Activated naive CD8-positive, alpha-beta T cell treated with anti-CD3 and anti-CD28 coated beads for 36 hours (primary cell): ENCODE measurements at places on chromosomes 5 and 9. TPM values are rescaled to one million over a fixed set of nuclear protein-coding genes. Genes with fewer than 3 reads are reported as not detected.
A peak's percentile ranks its signal among the peaks of the same experiment; 100 is the strongest.

Gene EXD3
- total RNA-seq = 4.2 TPM

Gene NMUR2
- not detected for total RNA-seq

DNA sequence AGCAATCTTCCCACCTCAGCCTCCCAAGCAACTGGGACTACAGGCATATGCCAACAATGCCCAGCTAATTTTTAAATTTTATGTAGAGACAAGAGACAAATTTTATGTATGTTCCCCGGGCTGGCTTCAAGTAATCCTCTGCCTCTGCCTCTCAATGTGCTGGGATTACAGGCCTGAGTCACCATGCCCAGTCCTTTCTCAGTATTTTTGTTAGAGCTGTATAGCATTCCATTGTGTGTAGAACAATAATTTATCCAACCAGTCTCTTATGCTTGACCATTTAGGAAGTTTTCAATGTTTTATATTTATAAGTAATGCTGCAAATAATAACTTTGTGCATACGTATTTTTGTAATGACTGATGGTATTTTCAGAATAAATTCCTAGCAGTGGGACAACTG lies 38.9 kb upstream of the CTXN3 start:
- H3K4me1 ChIP-seq = no peaks in the 10 kb centered on the region
- peaks cover 3% of the 10 kb centered on the region for H3K27me3 ChIP-seq
- no peaks in the 10 kb centered on the region for H3K36me3 ChIP-seq
- DNase-seq = no peak

- H3K4me1 ChIP-seq = no peaks in the 10 kb centered on the region
- no peaks in the 10 kb centered on the region for H3K36me3 ChIP-seq
- H3K27me3 ChIP-seq = peaks cover 10% of the 10 kb centered on the region
- no peak for DNase-seq
- no peak overlapping the region for H3K27ac ChIP-seq
Observed at GRCh38 chr5:159951387-159951786, 35.1 kb downstream of the ADRA1B start.

DNA sequence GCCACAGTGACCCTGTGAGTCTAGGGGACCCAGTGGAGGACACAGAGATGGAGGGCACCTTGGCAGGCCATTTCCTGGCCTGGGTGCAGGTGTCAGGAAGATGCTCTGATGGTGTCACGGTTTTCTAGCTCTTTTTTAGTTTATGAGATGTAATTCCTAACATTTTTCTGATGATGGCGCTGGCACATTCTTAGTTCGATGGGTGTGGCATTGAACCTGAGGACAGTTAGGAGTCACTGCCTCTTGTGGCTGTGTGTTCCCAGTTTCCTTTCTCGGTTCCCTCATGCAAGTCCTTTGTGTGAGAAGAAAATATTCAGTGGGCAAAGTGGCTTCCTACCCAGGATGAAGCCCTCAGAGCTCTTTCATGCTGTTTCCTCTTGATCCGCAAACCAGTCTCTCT lies 129.4 kb upstream of the ICE1 start:
- no peak for DNase-seq
- H3K36me3 ChIP-seq = no peaks in the 10 kb centered on the region
- no peak overlapping the region for H3K27ac ChIP-seq
- no peaks in the 10 kb centered on the region for H3K4me1 ChIP-seq

DNA sequence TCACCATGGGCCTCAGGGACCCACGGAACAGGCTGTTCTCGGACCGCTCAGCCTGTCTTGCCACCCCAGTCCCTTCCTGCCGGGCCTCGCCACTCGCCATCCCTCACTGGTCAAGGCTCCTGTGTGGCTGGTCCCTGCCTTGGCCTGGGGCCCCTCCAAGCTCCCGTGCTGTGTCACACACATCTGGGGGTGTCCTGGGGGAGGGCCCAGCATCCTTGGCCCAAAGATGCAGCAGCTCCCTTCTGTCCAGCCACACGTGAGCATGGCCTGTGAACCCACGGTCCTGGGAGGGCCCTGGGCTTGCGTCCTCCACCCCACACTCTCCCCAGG lies 425 bp upstream of the EGFL7 start:
- H3K4me3 ChIP-seq = no peak overlapping the region
- H3K4me1 ChIP-seq = peaks cover 10% of the 10 kb centered on the region
- DNase-seq = no peak

DNA sequence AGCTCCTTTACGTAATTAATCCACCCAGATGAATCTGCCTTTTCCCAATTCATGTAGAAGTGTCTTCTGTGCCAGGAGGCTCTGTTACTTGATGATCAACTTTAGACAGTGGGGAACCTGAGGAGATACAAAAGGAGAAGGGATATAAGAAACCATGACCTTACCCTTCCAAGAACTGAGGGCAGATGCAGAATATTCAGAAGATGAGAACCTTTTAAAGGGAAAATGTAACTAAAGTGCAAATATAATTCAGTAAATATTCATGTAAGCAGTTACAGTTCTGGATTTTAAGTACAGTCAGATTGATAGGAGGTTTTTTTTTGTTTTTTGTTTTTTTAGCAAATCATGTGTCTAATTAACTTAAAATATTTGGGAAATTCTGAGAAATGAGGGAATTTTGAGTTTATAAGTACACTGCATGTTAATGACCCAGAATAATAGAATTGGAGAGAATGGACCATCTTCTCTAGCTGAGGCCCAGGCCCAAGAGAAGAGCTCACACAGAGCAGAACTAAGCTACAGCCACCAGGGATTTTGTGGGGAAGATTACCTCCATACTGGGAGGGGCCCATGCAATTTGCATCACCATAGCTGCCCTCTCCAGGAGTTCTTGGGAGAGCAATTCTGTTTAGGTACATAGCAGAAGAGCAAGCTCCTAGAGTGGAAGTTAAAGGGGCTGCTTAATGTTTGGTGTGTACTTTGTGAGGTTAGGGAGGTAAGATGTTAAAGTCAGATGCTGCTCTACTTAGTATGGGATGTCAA lies 61.5 kb downstream of the SV2C start:
- no peak overlapping the region for H3K4me3 ChIP-seq
- no peaks in the 10 kb centered on the region for H3K36me3 ChIP-seq
- no peak for DNase-seq
- no peaks in the 10 kb centered on the region for H3K4me1 ChIP-seq
- H3K27ac ChIP-seq = no peak overlapping the region

DNA sequence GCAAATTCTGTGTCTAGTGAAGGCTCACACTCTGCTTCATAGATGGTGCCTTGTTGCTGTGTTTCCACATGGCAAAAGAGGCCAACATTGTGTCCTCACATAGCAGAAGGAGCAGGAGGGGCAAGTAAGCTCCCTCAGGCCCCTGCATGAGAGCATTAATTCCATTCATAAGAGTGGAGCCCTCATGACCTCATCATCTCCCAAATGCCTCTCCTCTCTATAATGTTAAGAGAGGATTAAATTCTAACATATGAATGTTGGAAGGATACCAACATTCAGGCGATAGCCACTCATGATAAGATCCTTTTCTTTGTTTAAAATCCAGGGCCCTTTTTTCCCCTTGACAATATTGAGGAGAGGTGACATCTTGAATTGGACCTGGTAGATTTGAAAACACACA lies 35.2 kb upstream of the PAM start:
- no peak for DNase-seq
- H3K4me1 ChIP-seq = no peaks in the 10 kb centered on the region
- no peak overlapping the region for H3K4me3 ChIP-seq

DNA sequence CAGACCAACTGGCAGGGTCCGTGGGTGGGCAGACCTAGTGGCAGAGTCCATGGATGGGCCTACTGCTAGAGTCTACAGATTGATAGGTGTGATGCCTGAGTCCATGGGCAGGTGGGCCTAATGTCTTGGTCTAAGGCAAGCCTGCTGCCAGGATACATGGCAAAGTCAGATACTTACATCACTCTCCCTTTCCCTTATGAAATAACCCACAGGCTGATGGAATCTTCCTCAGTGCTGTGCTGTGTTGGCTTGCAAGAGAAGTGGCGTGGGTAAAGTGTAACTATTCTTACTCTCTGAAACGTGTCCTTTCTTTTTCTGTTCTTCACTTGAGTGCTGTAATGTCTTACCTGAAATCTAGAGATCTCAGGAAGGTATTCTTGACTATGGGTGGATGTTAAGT lies 67.3 kb upstream of the ADRB2 start:
- no peak for DNase-seq
- no peak overlapping the region for H3K4me3 ChIP-seq
- H3K27ac ChIP-seq = no peak overlapping the region
- H3K4me1 ChIP-seq = peaks cover 4% of the 10 kb centered on the region
- peaks cover 2% of the 10 kb centered on the region for H3K36me3 ChIP-seq
- peaks cover 32% of the 10 kb centered on the region for H3K27me3 ChIP-seq

GRCh38 chr5:6729386-6730310 lies 16.4 kb downstream of the TENT4A start:
- H3K36me3 ChIP-seq = peaks cover 33% of the 10 kb centered on the region
- peaks cover 76% of the 10 kb centered on the region for H3K4me1 ChIP-seq
- peak overlapping the region; percentile 37 for H3K4me3 ChIP-seq
- peak; percentile 32 for DNase-seq

DNA sequence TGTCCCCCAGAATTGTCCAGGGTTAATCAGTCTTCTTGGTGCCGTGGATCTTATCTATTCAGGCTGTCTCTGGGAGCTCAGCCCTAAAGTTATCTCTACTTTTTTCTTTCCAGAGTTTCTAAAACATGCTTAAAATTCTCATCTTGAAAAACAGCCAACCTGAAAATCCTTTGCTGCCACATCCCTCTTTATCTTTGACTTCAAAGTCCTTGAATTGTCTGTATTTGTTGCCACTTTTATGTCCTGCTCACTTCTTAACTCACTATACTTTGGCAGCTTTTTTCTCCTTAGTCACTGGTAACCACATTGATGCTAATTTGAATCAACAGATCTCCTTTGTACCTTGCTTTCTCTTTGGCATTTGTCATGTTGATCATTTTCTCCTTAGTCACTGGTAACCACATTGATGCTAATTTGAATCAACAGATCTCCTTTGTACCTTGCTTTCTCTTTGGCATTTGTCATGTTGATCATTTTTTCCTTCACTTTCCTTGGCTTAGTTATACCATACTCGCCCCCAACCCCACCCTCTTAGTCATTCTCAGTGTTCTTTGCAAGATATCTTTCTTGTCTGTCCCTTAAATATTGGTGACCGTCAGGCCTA lies 8.5 kb downstream of the DMXL1 start:
- no peaks in the 10 kb centered on the region for H3K27me3 ChIP-seq
- peak overlapping the region; percentile 80 for H3K27ac ChIP-seq
- H3K36me3 ChIP-seq = peaks cover 18% of the 10 kb centered on the region
- peaks cover 44% of the 10 kb centered on the region for H3K4me1 ChIP-seq
- peak; percentile 33 for DNase-seq
